Eye (tissue), 1 donor: ENCODE measurements at places on chromosomes 7 and 10.
A peak's percentile ranks its signal among the peaks of the same experiment; 100 is the strongest.

GRCh38 chr7:81714306-81714705 lies 55.5 kb downstream of the HGF start:
- DNase-seq, result no peak

DNA sequence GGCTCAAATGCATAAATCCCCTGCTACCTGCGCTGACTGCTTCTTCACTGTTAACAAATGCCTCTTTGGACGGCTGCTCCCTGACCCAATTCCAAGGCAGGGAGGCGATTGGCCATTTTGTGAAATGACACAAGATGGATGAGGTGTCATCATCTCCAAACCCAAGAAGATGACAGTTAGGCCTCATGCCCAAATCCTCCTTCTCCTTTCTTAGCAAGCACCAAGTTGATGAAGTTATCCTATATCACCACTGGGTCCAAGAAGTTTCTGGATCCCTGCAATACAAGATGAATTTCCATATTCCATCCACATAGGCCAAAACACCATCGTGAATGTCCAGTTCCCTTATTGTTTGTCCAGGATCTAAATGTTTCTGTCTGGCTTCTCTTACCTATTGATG lies 98.5 kb upstream of the RAB11FIP2 start:
- no peak for DNase-seq

DNA sequence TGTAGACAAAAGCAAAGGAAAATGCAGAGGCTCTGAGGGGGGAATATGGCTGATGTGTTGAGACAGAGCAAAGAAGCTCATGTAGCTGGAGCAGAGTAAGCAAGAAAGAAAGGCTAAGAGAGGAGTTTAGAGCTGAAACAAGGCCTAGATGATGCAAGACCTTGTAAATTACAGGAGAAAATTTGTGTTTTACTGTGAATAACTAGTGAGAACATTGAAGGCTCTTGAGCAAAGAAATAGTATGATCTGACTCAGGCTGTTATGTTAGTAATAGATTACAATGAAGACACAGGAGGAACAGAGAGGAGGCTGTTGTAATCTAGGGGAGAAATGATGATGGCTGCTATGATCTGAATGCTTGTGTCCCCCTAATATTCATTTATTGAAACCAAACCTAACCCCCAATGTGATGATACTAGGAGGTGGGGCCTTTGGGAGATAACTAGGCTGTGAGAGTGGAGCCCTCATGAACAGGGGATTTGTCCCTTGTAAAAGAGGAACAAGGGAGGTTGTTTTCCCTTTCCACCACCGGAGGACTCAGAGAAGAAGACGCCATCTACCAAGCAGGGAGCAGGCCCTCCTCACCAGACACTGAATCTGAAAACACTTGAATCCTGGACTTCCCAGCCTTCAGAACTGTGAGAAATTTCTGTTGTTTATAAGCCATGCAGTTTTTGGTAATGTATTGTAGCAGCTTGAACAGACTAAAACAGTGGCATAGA lies 394.9 kb downstream of the HTR7 start:
- no peak for DNase-seq

DNA sequence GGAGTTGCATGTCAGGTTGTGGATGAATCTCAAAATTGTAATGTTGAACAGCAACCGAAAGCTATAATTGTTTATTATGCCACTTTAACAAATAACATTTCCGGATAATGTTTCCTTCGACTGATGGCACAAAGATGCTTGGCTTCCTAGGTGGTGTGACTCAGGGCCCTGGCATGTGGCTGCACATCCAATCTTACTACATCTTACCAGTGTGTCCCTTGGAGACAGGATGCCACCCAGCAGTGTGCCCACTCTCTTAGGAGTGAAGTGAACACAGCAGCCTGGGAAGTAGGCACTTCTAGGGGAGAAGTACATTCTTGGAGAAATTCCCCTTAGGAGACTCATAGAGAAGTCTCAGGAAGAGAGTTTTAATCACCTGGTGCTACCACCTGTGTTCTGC lies 33.0 kb upstream of the GPR26 start:
- no peak for DNase-seq

GRCh38 chr7:26090927-26091519 lies 61.0 kb upstream of the NFE2L3 start:
- peak; percentile 87 for DNase-seq

GRCh38 chr10:86205306-86206239 lies 161.0 kb downstream of the GRID1 start:
- DNase-seq, result peak; percentile 61

- DNase-seq, result peak; percentile 32
Measured at GRCh38 chr10:28217848-28218247, 85.0 kb downstream of the MPP7 start.

GRCh38 chr7:50684713-50685075 lies 98.0 kb downstream of the GRB10 start:
- DNase-seq, result no peak
